ENCODE measurements at places on chromosomes 16 and 17.

DNA sequence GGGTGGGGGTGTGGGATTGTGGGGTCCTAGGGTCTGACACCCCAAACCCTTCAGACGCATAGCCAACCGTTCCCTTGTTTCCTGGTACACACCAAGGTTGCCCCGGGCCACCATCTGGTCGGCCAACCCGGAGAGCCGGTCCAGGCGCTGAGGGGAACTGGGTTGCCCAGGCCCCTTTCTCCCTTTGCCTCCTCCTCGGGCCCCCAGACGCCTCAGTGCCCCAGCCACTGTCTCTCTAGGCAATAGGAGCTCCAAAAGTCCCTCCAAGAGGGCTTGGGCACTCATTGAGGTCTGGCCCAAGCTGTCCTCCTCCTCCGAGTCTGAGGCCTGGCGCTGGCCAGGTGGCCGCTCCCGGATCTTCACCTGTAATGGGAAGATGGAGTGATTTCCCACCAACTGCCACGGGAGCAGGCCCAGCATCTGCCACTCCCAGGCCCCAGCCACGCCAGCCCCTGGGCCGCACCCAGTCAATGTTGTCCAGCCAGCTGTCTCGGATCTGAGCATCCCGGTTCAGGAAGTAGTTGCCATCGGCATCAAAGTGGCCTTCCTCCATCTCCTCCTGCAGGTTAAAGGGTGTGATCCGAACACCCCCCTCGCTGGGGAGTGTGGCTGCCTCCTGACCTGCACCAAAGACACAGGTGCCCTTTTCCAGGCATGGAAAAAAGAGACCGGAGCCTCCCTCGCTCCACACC lies 1.5 kb downstream of the CD2BP2 start:
- no peak for DNase-seq

DNA sequence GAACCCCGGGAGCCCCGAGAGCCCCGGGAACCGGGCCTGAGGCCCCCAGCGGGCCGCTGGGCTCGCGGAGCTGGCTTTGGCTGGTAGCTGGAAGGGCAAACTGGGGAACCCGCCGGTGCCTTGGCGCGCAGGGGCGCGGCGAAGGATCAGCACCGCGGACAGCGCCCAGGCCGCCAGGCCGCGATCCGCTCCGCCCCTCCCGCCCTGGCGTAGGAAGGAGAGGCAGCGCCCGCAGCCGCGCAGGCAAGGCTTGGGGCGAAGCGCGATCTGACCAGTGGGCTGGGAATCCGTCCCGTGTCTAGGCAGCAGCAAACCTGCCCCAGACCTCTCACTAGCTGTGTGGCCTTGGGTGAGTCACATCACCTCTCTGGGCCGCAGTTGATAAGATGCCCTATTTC lies 331 bp upstream of the CCDC92B start:
- no peak for DNase-seq

DNA sequence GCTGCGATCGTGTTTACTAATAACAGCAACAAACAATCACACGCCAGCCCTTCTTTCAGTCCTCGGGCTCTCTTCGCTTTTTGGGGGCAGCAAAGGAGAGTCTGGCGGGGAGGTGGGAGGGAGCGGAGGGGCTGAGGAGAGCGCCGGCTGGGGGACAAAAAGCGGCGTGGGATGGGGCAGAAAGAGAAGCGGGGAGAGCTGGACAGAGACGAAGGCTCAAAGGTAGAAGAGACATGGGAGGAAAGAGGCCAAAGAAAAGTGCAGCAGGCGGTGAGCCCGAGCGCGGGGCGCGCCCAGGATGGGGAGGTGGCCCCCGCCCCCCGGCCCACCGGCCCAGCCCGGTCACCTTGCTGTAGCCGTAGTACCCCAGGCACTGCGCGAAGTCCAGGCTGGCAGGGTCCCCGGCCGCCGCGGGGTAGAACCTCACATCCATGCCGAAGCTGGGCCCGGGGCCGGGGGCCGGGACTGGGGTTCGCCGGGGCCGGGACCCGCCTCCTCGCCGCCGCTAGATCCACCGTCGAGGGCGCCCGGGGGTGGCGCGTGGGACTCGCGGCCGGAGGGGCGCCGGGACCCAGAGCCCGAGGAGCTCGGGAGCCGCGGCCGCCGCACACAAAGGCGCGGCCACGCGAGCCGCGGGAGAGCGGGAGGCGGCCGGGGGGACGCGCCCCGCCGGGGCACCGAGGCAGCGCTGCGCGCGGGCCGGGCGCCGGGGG lies 496 bp downstream of the TOX3 start:
- no peak for DNase-seq

GRCh38 chr17:17235212-17236174 lies 1.5 kb downstream of the FLCN start:
- DNase-seq = no peak

DNA sequence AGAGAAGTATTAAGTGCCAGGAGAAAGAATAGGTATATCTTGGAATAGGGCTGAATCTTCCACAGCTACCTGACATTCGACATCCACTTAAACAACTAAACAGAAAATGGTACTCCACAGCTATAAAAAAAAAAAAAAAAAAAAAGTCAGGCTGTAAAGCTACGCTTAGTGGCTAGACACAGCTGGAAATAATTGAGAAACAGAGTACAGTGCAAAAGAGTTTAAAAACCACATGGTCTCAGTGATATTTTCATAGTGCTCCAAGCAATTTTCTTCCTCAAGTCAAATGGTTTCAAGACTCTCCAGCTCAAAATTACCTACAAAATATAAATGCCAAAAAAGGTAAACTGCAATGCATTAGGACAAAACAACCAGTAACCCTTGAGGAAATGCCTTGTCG lies 607.1 kb downstream of the KCNJ2 start:
- no peak for DNase-seq

DNA sequence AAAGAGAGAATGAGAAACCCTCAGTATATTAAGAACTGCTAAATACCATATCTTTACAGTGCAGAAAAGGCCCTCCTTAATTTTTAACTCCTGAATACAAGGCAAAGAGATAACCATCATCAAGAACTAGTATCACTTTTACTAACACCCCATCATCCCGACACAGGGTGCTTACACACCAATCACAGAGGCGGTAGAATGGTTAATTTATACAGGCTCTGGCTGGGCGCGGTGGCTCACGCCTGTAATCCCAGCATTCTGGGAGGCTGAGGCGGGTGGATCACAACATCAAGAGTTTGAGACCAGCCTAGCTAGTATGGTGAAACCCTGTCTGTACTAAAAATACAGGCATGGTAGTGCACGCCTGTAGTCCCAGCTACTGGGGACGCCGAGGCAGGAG lies 4.2 kb downstream of the PSMD12 start:
- DNase-seq = no peak

DNA sequence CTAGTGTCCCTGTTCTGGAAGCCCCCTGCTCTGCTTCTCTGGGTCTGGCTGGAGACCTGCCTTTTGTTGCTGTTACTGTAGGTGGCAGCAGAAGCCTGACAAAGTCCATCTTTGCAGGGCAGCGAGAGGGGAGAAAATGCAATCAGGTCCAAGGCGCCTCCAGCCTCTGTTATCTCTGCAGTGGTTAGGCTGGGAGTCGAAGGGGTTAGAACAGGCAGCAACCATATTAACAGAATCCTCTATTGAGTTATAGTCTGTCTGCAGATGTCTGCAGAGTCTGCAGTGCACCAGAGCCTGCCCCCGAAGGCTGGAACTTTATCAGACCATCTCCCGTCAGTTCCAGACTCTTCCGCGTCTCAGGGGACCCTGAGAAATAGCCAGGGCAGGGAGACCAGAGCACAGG lies 404.9 kb upstream of the EEF2KMT start:
- DNase-seq = no peak

GRCh38 chr17:48100591-48101011 lies 677 bp downstream of the CBX1 start:
- no peak for DNase-seq

DNA sequence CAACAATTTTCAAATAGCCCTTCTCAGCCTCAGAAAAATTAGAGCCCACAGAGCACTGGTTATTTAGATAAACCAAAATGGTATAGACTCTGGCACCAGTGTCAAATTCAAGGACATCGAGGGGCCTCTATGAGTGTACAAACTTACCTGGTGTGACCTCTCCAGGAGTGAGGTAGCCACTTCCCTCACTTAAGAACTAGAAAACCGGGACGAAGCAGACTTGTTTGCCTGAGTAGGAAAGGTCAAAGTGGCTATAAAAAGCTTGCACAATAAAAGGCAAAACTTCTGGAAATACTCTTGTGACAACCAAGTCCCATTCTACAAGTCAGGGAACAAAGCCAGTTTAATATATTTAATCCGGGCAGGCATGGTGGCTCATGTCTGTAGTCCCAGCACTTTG lies 39.2 kb upstream of the PRSS54 start:
- no peak for DNase-seq

DNA sequence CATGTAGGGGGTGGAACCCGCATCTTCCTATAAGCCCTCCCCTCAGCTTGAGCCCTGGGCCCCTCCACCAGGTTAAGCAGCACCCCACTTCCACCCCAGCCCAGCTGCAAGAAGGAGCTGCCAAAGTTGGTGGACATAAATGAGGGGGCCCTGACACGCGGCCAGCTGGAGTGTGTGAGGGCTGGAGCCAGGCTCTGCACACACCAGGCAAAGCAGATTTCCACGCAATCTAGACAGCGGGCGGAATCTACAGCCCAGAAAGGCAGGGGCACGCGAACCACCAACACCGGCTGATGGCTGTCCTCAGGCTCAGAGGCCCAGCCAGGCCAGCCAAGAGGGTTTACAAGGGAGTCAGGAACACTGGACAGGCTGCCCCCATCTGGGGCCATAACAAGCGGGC lies 171.2 kb downstream of the ZNF423 start:
- DNase-seq = no peak

All from AG04449 (cell line).